ENCODE measurements at places on chromosomes 4 and X. TPM values are rescaled to one million over a fixed set of nuclear protein-coding genes. Genes with fewer than 3 reads are reported as not detected.

OPRPN gene
- total RNA-seq = not detected

MTNR1A gene
- total RNA-seq = 0.49 TPM

FGFBP2 gene
- not detected for total RNA-seq

TLR3 gene
- 0.46 TPM for total RNA-seq

MAOB gene
- total RNA-seq = 0.13 TPM

DDIT4L gene
- 0.69 TPM for total RNA-seq

AFM gene
- total RNA-seq = not detected

RTL3 gene
- not detected for total RNA-seq

USP51 gene
- total RNA-seq = 0.69 TPM

CLTRN gene
- 0.90 TPM for total RNA-seq

HDAC8 gene
- total RNA-seq = 22.2 TPM
